NCI-H1436 treated with DMSO at 0.1 percent for 48 hours (cell line): ENCODE measurements at places on chromosomes 13 and 19.

- no peak for DNase-seq
These were observed 44.0 kb downstream of the CCDC70 start for GRCh38 chr13:51905787-51906186.

GRCh38 chr13:99200432-99201167 lies at the start of gene UBAC2:
UBAC2 (plus strand) TSS chr13:99200854; CDS start chr13:99200909, 55 bp downstream.
- peak; percentile 58 for DNase-seq

DNA sequence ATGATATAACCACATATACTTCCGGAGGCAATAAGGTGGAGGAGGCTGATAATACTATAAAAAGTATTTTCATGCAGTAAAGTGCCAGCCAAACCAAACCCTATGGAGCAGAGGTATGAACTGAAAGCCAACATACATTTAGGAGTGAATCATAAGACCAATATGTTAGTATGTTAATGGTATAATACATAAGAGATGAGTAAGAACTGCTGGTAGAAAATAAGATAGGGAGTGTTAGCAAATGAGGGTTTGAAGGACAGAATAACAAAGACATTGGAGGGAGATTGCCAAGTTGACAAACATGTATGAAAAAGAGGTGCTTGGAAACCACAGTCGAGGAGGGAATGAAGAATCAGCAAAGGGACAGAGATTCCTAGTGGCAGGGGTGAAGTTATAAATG lies 10.8 kb downstream of the ENOX1 start:
- no peak for DNase-seq

- DNase-seq: no peak
These were observed 284.0 kb downstream of the OXGR1 start for GRCh38 chr13:96710166-96710862.

DNA sequence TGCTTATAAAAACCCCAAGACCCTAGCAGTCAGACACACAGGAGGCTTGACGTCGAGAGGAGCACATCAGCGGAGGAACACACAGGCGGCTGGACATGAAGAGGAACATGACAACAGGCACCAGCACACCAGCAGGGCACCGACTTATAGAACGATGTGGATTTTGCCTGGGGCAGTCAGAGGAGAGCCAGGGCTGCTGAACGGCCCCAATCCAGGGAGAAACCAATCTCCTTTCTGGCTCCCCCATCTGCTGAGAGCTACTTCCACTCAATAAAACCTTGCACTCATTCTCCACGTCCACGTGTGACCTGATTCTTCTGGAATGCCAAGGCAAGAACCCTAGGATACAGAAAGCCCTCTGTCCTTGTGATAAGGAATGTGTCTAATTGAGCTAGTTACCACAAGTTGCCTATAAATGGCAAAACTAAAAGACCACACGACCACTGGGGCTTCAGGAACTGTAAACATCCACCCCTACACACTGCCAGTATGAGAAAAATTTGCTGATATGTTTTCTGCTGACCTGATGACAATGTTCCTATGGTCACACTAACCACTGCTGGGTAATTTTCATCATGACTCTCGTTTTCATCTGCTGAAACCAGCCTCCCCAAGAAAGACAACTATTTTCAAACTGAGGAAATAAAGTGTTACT lies 35.8 kb upstream of the CEACAM21 start:
- no peak for DNase-seq

DNA sequence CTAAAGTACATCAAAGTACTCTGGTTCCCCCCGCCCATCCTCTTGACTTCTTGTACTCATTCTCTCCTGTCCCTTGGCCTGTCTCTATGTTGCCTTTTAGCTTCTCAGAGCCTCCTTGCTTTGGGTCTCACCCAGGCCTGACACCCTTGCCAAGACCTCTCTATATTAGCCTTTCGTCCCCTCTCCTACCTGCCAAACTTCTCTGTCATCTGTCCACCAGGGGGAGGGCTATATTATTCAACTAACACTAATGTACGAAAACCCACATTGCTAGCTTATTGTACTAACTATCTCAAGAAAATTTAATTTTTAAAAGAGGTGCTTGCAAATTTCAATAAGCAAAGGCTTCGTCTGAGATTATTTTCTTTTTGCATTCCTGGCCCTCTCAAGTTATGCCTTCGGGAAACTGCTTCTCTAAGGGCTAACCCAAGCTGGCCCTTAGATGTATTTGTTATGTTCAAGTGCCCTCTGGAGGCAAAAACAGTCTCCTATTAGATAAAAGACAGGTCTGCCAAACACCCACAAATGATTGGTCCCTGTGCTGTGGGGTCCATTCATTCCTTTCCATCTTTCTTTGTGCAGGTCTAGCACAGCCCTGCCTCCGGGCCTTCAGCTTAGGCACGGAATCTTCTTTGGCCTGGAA lies 6.3 kb upstream of the MRPS31 start:
- DNase-seq: no peak

DNA sequence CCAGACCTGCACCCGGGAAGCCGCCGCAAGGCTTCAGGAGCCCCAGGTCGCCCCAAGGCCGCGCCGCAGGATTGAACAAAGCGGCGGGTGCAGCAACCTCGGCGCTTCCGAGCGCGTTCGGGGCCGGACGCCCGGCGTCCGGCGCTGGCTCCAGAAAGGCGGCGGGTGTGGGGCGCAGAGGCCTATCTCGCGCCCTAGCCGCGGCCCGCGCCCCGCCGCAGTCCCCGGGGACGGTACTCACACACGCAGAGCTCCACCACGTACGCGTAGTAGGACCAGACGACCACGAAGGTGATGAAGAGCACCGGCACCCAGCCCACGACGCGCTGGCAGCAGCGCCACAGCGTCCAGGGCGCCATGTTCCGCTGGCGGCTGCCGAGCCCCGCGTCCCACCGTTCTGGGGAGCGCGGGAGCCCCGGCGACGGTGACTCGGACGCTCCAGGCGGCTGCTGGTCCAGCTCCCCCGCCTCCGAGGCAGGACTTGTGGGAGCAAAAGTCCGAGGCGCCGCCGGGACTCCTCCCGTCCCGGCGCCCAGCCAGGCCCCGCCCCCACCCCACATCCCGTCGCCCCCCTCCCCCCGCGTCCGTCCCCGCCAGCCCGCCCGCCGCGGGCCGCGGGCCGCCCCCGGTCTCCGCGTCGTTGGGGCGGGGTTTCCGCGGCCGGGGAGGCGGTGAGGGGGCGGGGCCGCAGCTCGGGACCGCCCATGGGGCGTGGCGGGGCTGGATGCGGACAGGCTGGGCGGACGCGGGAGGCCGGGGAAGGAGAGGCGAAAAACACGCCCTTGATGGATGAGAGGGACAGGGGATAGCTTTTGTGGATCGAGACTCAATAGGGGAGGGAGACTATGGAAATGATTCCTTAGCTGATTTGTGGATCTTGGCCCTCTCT lies at the start of gene ZDHHC20:
Gene ZDHHC20 (minus strand): TSS at position 491 of the 889 bp plus-strand sequence. CDS start 132 bp downstream, at position 359.
- no peak for DNase-seq

- no peak for DNase-seq
These were observed 1.1 kb upstream of the PHF11 start for GRCh38 chr13:49494645-49495044.
